Inflammatory macrophage treated with lipopolysaccharide for 4 hours (primary cell): ENCODE measurements at places on chromosomes 7 and 10.

DNA sequence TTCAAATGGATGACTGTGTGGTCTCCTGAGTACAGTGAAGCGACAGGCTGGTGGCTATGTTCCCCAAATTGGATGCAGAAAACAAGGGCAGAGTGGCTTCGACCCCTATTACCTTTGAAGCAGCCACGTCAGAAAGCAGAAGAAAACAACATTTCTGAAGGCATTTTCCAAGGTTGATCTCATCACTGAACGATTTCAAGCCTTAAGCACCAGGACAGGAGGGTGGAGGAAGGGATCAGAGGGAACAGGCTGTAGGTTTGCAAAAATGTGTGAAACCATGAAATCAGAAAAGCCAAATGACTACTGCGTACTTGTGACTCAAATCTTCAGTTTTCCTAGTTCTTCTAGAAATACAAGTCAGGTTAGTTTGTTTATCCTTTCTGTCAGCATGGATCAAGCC lies 181.0 kb upstream of the TMEM106B start:
- no peak for DNase-seq

DNA sequence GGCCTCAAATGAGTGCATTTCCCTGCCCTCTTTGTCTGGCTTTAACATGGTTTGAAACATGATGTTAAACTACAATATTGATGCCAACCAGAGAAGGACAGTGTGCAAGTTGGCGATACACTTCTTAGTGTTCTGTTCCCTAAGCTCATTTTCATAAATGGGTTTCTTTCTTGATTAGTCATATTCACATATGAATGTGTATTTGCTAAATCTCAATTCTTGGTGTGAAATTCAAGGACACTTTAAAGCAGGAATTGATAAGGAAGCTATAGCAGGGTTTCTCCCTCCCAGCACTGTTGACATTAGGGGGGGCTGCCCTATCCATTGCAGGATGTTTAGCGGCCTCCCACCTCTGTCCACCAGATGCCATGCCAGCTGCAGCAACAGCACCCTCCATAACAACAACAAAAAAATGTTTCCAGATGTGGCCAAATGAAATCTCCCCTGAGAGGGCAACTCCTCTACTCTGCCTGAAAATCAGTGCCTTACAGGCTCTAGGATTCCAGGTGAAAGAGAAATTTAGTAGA lies 13.1 kb downstream of the CCNY start:
- no peak for DNase-seq

DNA sequence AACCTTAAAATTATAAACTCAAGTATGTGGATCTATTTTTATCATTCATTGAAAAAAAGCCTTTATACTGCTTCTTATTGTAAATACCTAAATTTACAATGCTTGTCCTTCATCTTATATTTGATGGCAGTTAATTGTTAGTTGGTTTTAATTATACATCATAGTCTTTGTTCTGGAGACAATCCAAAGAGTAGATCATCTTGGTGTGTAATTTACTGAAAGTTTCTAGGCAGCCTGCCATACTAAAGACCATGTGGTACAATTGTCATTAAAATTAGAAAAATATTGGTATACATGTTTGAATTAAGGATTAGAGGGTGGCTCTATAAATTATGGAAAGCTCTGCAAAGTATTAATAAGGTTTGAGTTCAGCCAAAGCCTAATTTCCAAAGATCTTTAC lies 231.4 kb downstream of the KCND2 start:
- DNase-seq, result no peak

DNA sequence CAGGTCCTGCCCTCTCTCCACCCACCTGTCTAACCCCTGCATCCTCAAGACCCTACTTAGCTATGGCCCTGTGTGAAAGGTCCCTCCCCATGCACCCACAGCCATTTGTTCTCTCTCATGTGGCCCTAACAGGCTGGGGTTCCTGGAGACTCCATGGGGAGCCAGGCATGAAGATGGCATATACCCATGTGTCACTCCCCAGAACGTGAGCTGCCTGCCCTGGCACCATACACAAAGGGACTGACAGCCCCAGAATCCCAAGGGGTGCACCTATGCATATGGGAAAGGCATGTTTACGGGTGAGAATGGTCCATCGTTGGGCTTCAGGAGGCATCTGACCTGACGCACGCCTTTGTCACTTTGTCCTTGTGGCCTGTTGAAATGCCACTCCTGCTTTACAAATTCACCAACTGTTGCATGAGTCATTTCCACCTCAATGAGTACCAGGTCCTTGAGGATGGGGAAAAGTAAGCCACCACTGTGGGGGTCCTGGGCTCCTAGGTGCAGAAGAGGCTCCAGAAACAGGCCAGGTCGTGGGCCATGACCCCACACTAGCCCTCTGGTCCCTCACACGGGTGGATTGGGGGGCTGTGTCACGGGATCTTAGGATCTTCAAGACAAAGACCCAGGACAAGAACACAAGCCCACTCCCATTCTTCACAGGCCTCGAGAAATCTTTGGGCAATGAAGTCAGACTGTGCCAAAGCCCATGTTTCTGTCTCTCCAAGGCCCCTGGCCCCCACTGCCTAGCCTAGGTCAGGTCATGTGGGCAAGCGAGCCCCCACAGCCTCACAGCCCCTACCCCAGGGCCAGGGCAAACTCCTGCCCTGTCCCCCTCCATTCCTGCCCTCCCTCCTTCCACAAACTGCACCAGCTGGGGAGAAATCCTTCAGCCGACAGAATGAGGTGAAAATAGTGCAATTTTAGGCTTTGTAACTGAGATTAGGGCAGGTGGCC lies 8.6 kb downstream of the GPRIN2 start:
- DNase-seq, result no peak

- DNase-seq, result no peak
These were observed 141.7 kb upstream of the CCDC6 start for GRCh38 chr10:60048091-60048501.

- no peak for DNase-seq
These were observed 33.7 kb downstream of the DNAJC12 start for GRCh38 chr10:67804395-67804678.

- DNase-seq, result no peak
These were observed 298.4 kb downstream of the KCNMA1 start for GRCh38 chr10:77339166-77339565.

DNA sequence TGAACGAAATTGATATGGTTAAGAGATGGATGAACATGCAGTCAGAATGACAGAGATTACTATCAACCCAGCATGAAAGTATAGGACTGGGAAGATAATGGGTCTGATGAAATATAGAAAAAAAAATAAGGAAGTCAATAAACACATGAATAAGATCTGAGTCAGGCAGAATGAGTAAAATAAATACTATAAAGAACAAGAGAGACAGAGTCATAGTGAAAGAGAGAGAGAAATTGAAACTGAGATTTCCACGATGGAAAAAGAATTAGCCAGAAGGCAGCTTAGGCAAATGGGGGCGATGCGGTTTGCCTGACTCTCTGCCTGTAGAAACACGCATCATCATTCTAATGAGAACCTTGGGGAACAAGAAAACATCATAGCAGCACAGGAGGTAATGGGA lies 26.6 kb downstream of the SEMA3D start:
- DNase-seq, result peak; percentile 69

GRCh38 chr7:16402091-16402490 lies 19.2 kb downstream of the CRPPA start:
- DNase-seq, result no peak

- no peak for DNase-seq
These were observed 134.6 kb downstream of the SEMA3A start for GRCh38 chr7:84060000-84060399.

GRCh38 chr7:47338026-47338425 lies 243.9 kb downstream of the TNS3 start:
- DNase-seq, result no peak

DNA sequence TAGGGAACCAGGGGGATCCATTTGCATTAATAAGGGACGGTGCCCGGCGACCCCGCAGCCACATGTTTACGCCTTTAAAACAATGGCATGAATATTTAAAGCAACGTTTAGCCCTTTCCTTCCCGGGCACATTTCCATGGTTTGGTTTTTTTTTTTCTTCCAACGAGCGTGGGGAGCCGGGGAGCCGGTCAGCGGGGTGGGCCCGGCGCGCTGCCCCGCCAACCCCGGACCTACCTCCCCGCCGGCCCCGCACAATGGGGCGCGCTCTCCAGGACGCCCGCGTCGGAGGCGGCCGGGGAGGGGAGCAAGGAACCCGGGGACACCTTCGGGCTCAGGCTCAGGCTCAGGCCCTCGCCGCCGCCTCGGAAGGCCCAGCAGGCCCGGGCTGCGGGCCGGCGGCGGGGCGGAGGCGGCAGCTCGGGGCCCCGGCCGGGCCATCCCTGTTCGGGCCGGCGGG lies 1.0 kb downstream of the SEPHS1 start:
- DNase-seq, result peak; percentile 31

DNA sequence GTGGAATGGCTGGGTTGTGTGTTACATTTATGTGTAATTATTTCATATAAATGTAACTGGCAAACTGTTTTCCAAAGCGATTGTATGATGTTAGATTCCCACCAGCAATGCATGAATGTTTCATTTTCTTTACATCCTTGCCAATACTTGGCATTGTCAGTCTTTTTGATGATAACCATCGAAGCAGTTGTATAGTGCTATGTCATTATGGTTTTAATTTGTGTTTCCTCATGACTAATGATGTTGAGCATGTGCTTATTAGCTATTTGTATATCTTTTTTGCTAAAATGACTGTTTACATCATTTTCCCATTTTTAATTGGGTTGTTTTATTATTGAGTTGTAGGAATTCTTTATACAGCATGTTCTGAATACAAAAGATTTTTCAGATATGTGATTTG lies 22.3 kb downstream of the AHCYL2 start:
- DNase-seq, result no peak

DNA sequence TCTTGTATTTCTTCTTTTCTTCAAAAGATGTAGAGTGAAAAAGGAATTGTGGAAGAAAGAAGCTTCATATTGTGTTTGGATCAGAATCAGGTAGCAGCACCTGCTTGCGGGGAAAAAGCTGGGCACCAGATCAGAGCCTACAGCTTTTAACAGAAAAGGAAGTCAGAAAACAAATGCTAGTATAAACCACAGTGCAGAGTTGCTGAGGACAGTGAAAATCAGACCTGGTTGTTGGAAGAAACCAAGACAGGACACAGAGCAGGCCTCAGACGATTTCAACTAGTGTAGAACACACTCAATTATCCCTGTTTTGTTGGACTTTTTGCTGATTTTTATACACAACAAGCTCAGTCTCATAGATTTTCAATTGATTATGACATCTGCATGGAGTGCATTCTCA lies 221.4 kb downstream of the PTN start:
- no peak for DNase-seq

- DNase-seq, result no peak
These were observed 110.2 kb downstream of the ST8SIA6 start for GRCh38 chr10:17344206-17344605.

DNA sequence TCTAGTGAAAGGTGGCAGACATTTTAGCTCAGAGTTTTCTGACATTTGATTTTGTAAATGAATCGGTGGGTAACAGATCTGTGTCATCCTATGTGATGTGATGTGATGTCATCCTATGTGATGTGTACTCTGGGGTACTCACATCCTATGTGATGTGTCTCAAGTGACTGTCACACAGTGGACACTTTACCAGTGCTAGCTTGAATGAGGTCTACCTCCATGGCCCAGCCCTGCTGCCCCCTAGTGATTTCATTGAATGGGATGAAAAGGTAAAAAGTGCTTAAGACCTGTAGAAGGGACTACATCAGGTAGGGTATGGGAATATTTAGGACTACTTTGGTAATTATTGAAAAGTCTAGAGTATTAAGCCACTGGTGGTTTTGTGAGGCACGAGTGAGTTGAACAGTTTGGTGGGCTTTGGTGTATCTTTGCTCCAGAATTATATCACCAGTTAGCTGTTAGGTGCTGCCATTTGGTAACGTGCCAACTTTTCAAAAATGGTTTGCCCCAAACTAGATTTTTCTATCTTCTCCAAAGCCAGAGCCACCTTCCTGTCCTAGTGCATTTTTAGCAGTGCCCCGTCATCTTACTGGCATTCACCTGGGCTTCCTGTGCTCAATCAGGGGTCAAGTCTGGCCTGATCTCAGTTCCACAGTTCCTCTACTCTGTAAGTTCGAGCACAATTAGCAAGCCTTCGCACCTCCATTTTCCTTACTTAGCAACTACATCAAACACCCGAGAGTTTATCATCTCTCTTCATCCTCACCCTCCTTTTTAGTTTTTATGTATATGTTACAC lies 9.7 kb downstream of the EIF4H start:
- peak; percentile 18 for DNase-seq

GRCh38 chr10:113891476-113891875 lies 37.0 kb downstream of the NHLRC2 start:
- no peak for DNase-seq

DNA sequence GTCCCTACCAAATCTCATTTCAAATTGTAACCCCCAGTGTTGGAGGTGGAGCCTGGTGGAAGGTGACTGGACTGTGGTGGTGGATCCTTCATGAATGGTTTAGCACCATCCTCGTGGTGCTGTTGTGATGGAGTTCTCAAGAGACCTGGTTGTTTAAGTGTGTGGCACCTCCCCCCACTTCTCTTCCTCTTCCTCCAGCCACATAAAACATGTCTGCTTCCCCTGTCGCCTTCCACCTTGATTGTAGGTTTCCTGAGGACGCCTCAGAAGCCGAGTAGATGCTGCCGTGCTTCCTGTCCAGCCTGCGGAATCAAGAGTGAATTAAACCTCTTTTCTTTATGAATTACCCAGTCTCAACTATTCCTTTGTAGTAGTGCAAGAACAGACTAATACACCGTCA lies 21.0 kb downstream of the GRB10 start:
- no peak for DNase-seq
